NCI-H524 treated with DMSO at 0.1 percent for 48 hours (cell line): ENCODE measurements at places on chromosomes 5 and 9.

DNA sequence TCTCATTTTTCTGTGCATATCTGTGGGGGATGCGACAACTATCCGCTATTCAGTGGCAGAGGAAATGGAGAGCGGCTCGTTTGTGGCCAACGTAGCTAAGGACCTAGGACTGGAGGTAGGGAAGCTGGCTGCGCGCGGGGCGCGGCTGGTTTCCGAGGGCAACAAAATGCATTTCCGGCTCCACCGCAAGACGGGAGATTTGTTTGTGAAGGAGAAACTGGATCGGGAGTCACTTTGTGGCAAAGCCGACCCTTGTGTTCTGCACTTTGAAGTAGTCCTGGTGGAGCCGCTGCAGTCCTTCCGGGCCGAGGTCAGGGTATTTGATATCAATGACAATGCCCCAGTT, 320 bp downstream of the PCDHB1 start:
- DNase-seq: no peak

GRCh38 chr5:9429691-9430215, 116.1 kb downstream of the SEMA5A start:
- DNase-seq: no peak

DNA sequence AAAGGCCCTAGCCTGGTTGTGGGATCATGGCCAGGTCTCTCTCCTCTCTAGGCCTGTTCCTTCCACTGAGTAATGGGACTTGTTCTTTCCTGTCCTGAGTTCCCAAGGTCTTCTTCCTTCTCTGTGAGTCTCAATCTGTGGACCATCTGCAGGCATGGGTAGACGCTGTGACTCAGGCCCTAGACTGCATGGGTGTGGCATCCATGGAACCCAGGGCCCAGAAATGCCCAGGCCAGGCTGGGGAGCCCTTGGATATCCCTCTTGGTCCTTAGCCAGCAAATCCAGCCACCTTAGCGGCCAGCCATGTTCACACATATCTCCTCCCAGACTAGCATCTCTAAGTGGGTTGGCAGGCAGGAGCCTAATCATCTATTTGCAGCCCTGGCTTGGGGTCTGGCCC, 2.3 kb upstream of the ACSL6 start:
- DNase-seq: no peak

- DNase-seq: no peak
Observed at GRCh38 chr5:57219386-57219785, 45.5 kb downstream of the GPBP1 start.

- no peak for DNase-seq
Observed at GRCh38 chr9:15191378-15191777, 115.6 kb downstream of the TTC39B start.

DNA sequence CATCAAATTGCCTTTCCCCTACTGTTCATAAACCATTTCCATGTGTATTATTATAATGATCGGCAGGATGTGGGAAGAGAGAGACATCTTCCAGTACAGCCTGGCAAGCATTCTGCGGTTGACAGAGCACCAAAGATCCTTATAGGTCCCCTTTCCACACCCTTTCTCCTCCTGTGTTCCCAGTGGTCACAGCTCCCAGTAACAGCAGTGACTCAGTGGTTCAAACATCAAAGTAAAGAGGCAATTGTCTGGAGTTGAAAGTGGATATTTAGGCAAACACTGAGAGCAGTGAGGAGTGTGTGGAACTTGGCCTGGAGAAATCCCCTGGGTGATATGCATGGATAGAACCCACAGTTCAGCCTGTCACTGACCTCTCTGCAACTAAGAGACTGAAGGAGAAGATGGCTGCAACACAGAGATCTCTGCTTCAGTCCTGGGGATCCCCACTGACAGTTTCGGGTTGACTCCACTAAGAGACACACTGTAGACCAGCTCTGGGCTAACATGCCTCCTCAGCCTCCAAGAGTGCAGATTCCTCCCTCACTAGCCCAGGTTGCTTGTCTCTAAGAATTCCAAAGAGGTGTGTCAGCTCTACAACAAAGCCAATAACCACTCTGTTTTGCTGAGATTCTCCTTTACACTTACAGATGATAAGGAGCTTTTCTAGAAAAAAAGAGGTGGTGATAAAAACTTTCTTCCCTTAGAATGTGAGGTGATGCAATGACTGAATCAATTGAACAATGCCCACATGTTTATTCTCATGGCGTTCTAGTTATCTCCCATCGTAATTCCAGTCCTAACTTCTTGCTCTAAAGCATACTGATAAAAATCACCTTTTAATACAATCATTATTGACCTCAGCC, 94.4 kb upstream of the IL6ST start:
- DNase-seq: no peak

DNA sequence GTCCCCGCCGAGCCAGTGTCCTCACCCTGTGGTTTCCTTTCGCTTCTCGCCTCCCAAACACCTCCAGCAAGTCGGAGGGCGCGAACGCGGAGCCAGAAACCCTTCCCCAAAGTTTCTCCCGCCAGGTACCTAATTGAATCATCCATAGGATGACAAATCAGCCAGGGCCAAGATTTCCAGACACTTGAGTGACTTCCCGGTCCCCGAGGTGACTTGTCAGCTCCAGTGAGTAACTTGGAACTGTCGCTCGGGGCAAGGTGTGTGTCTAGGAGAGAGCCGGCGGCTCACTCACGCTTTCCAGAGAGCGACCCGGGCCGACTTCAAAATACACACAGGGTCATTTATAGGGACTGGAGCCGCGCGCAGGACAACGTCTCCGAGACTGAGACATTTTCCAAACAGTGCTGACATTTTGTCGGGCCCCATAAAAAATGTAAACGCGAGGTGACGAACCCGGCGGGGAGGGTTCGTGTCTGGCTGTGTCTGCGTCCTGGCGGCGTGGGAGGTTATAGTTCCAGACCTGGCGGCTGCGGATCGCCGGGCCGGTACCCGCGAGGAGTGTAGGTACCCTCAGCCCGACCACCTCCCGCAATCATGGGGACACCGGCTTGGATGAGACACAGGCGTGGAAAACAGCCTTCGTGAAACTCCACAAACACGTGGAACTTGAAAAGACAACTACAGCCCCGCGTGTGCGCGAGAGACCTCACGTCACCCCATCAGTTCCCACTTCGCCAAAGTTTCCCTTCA, 1.4 kb downstream of the GLIS3 start:
- no peak for DNase-seq

DNA sequence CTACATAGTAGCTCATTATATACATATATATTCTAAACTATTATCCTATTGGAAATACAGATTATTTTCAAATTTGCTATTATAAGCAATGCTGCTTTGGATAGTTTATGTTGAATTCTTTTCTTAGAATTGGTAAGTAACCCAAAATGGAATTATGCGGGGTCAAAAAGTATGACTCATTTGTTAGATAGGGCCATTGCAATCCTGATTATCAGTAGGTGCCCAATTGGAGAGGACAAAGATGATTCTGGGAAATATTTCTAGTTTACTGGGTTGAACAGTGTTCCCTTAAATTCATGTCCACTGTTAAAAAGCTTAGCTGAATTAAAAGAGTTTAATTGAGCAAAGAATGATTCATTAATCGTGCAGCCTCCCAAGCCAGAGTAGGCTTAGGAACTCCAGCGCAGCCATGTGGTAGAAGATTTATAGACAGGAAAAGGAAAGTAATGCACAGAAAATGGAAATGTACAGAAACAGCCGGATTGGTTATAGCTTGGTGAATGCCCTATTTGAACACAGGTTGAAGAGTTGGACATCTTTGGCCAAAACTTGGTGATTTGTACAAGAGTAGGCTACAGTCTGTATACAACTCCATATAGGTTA, 81.8 kb downstream of the GDNF start:
- no peak for DNase-seq

DNA sequence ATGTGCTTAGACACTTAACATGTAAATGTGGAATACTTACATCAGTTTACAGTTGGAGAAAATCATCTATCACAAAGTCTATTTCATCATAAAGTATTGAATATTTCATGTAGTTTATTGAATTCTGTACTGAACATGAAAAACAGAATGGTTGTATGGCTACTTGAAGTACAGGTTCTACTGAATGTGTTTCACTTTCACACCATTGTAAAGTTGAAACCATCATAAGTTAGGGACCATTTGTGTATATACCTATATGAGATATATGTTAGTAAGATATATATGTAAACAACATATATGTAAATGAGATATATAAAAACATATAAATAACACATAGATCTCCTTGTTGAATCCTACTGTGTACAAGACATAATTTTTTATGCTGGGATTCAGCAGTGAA, 63.0 kb upstream of the TAF11L2 start:
- no peak for DNase-seq

DNA sequence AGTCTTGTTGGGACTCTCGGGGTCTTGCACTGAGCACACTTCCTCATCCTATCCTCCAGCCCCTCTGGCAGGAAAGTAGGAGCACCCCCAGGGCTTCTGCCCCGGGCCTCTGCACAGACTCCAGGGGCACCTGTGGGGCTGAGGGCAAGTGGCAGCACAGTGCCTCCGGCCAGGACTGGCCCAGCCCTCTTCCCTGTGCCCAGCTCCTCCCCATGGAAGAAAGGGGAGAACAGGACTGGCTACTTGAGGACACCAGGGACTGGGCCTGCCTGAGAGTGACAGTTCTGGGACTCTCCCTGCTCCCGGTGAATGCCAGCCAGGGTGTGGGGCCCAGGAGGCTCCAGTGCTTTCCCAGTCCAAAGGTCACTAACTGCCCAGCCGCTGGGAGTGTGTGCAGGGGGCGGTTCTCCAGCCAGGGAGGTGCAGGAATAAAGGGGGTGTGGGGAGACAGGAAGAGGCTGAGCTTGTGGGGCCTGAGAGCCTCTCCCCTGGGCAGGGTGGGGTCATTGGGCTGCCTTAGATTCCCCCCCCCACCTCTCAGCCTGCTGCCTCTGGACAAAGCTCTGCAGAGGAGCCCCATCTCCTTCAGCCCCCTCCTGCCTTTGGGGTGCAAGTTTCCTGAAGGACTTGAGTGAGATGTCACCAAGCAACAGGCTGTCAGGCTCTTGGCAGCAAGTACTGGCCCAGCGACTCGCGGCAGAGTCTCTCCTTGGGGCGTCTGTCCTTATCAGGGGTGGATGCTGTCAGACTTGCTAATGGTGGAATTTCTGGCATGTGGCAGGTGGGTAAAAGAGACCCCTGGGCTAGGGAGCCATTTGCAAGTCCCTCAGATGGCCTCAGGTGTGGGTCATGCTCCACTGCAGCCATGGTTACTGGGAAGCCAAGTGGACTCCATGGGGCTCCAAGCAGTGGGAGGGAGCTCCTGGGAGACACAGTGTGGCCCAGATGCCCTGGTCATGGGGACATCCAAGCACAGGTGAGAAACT, 19.1 kb upstream of the JADE2 start:
- DNase-seq: no peak

- no peak for DNase-seq
Observed at GRCh38 chr9:85522459-85523092, 219.2 kb downstream of the AGTPBP1 start.

DNA sequence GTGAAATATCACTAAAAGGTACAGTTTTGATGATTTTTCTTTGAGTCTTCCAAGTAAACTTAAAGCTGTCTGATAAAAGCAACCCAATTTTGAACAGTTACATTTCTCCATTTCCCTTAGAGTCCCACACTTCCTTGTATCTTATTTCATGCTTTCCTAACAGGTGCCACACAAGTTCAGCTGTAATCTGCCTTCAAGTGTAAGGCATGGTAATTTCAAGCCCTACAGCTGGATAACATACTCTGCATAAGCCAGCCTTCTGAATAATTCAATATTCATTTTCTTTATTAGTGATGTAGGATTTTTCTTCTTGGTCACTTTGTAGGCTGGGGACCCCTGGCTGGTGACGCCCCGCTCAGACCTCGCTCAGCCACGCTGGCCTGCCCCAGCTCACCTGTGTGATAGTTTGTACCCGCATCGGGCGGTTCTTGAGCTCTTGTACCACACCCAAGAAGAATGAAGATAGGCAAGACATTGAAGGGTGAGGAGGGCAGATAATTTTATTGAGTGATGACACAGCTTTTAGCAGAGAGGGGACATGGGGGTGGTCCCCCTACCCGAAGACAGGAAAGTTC, 34.0 kb downstream of the SOX30 start:
- DNase-seq: no peak
